ENCODE measurements at places on chromosomes 13 and 19.

GRCh38 chr13:28204690-28205443 is 66.5 kb downstream of the PAN3 start:
- DNase-seq = no peak

GRCh38 chr13:26619358-26619757 is 61.9 kb downstream of the WASF3 start:
- DNase-seq = no peak

- DNase-seq = no peak
These were observed 63.7 kb downstream of the SPATA13 start for GRCh38 chr13:24224232-24224680.

DNA sequence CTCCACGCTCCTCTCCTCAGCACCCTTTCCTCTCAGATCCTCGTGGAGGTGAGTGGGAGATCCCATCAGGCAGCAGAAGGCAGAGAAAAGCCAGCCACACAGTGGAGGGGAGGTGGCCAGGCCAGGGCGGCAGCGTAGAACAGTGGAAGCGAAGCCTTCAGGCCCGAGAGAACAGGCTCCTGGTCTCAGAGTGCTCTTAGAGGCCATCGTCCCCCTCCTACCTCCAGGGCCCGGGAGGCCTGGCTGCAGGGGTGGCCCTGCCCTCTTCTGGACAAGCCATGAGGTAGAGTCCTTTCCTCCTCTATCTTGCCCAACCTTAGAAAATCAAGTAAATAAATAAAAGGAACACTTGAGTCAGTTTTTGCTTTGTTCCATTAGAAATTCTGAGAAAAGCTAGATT is 202.0 kb downstream of the KATNAL1 start:
- DNase-seq = no peak

DNA sequence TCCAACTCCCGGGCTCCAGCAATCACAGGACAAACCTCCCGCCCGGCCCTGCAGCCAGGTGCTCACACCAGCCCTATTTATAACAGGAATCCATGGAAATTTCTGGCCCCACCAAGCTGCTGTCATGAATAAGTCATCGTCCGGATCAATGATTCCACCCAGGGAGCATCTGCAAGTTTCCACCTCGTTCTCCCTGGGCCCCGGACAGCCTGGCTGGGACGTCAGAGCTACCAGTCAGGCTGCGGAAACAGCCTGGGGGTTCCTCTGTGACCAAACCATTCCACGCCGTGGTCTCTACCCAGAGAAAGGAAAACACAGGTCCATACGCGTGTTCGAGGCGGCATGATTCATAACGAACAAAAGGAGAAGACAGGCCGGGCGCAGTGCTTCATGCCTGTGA is 20.7 kb upstream of the PTBP1 start:
- no peak for DNase-seq

DNA sequence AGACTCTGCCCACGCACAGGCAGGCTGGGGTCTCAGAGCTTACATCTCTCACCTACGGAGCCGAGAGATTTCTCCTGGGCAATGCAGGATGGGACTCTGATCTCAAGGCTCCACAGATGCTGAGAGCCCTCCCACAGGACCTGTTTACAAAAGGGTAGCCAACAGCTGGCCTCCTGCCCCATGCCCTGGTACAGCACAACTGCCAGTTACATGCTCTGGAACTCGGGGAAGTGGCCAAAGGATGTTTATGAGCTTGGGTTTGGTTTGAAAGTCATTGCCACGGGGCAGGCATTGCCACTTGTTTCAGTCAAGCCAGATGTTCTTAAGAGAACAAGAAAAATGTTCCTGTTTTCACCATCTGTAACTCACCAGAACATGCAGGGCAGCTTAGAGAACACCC is 3.5 kb downstream of the DHRS12 start:
- DNase-seq = no peak

- DNase-seq = peak; percentile 42
These were observed 2.3 kb downstream of the TULP2 start for GRCh38 chr19:48896191-48896720.
